ENCODE measurements at places on chromosomes 2 and 18.
A peak's percentile ranks its signal among the peaks of the same experiment; 100 is the strongest.

GRCh38 chr2:56613920-56614319 lies 430.1 kb downstream of the CCDC85A start:
- DNase-seq = no peak

DNA sequence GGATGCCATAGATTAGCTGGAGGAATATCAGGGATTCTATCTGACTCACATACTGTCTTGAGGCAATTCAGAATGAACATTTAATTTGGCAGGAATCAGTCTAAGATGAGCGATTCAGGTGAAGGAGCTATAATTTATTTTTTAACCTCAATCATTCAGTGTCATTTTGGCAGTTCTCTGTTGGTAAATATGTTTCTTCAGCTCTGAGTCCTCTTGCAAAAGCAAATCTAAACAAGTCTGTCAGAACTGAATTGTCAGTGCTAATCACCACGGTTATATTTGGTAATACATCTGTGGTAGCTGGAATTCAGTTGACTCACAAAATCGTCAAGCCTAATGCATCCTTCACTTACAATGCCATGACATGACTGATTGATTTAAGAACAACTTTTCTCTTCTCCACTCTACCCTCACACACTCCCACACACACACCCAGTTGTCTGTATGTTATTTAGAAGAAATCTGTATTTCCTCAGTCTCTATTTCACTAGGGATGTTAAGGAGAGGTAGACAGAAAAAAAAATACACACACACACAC lies 516.6 kb upstream of the NXPH2 start:
- no peak for DNase-seq

GRCh38 chr2:174931724-174932123 lies 73.5 kb downstream of the CHN1 start:
- no peak for DNase-seq

- no peak for DNase-seq
Measured at GRCh38 chr18:58516514-58517285, 112.2 kb downstream of the ALPK2 start.

DNA sequence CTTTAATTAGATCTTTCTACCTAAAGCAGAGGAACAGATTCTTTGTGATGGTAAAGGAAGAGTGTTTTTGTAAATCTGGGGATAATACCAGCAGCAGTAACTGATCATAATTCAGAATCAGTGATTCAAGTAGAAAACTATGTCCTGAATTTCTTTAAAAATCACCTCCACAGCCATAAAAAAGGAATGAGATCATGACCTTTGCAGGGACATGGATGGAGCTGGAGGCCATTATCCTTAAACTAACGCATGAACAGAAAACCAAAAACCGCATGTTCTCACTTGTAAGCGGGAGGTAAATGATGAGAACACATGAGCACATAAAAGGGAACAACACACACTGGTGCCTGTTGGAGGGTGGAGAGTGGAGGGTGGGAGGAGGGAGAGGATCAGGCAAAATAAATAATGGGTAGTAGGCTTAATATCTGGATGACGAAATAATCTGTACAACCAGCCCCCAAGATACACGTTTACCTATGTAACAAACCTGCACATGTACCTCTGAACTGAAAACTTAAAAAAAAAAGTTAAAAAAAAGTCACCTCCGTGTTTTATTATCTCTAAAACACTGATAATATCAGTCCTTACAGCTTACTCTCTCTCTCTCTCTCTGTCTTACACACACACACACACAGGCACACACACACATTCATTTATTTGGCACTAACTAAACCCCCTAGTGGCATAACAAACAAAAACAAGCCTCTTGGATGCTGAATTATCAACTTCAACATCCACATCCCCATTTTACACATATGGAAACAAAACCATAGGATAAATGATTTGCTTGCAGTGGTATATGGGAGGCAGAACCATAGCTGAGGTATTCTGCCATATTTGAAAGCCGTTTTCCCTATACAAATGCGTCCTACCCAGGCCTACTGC lies 1.4 kb downstream of the TM4SF20 start:
- DNase-seq = no peak

- no peak for DNase-seq
Measured at GRCh38 chr2:128310094-128310716, 8.5 kb downstream of the HS6ST1 start.

- no peak for DNase-seq
Measured at GRCh38 chr18:10213526-10213925, 240.9 kb upstream of the APCDD1 start.

GRCh38 chr18:46939337-46939963 lies 22.0 kb downstream of the KATNAL2 start:
- no peak for DNase-seq

GRCh38 chr2:162317058-162317742 lies 1.3 kb downstream of the IFIH1 start:
- DNase-seq = no peak

GRCh38 chr2:8636721-8637636 lies 44.9 kb upstream of the ID2 start:
- no peak for DNase-seq

DNA sequence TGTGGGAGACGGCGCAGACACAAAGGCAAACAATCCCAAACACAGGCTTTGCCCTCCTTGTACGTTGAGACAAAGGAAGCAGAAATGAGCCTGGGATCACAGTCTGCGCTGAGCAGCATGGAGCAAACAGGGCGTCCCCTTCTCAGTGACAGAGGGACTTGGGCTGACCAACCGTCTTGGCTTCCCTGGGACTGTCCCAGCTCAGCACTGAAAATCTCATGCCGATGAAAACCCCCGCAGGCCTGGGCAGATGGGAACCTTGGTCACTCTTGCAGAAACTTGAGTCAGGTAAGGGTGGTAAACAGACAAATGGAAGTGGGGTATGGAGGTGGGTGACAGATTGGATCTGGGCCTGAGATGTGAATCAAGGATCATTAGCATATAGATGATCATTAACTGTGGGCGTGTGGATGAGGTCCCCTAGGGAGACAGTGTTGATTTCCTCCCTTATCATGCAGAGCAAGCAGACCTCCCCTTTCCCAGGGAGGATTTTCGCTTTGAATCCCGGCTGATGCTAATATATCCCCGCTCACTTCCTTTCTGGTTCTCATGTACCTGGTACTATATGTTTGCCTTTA lies 19.1 kb upstream of the SH3BP4 start:
- no peak for DNase-seq

DNA sequence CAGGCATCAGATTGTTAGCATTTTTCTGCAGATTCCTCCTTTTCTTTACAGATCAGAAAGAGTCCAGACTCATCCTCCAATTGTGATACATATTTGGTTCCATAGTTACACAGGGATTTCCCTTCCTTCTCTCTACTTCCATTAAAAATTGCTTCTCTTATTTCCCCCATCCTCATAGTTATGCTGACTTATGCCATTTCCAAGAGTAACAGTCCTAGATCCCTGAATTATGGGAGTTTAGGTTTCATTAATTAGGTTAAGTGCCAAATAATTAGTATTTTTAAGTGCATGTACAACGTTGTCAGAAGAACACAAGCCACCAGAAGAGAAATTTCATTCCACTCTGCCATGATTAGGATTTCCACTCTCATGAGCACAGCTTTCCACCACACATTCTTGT lies 198.5 kb downstream of the BARD1 start:
- no peak for DNase-seq

GRCh38 chr2:58378152-58378551 lies 137.0 kb upstream of the FANCL start:
- DNase-seq = no peak

GRCh38 chr2:148957023-148957422 lies 81.5 kb upstream of the LYPD6B start:
- DNase-seq = no peak

GRCh38 chr18:75132931-75133525 lies 75.9 kb downstream of the PTGR3 start:
- no peak for DNase-seq

DNA sequence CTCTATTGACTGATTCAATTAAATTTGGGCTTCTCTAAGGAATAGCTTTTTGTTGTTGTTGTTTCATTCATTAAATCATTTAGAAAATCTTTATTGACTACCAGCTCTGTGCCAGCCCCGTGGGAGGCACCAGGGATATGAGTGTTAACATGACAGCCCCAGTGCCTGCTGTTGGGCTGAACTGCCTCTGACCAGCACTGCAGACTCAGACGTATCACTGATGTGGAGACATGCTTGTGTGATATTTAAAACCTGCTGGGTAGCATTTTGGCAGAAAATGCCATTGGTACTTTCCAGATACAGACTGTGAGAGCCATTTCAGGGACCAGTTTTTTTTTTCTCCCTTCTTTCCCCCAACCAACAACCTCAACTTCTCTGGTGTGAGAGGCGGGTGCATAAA lies 38.6 kb upstream of the KCNF1 start:
- no peak for DNase-seq

DNA sequence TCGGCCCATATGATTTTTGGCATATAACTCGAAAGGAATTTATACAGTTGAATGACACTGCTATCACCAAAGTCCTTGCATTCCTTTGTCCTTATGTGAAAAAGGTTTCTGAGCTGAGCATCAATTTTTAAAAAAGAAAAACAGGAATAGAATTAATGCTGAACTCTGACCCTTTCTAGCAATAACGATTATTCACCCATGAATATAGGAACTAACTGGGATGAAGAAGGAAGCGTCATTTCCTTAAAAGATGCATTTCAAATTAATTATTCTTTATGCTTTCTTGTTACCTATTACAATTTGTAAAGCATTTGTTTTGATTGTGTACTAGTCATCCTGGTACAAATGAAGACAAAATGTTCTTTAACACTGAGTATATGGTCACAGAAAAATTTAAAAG lies 19.3 kb downstream of the TMEM247 start:
- DNase-seq = no peak

GRCh38 chr2:143946436-143947391 lies 573.2 kb downstream of the ZEB2 start:
- no peak for DNase-seq

- no peak for DNase-seq
Measured at GRCh38 chr2:187093771-187094412, 244.9 kb upstream of the ZSWIM2 start.

GRCh38 chr2:122028371-122029100 lies 273.1 kb downstream of the TSN start:
- no peak for DNase-seq

DNA sequence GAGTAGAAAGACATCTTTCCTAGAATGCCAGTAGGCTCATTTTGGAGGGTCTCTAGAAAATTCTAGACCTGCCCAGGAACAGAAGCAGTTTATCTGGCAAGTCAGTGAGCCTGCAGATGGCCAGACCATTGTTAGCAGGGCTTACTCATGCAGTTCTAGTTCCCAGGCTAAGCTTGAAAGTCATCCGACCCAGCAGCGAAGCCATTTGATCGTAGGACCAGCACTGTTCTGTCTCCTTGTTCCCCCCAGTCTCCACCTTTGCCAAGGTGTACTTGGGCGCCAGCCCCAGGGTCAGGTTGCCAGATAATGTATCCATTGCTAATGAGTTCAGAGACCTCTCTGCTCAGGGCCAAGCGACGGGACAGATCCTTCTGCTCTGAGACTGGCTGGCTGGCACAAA lies 70.1 kb downstream of the EPAS1 start:
- peak; percentile 60 for DNase-seq

- DNase-seq = no peak
Measured at GRCh38 chr2:74292751-74293150, 50.5 kb downstream of the SLC4A5 start.

DNA sequence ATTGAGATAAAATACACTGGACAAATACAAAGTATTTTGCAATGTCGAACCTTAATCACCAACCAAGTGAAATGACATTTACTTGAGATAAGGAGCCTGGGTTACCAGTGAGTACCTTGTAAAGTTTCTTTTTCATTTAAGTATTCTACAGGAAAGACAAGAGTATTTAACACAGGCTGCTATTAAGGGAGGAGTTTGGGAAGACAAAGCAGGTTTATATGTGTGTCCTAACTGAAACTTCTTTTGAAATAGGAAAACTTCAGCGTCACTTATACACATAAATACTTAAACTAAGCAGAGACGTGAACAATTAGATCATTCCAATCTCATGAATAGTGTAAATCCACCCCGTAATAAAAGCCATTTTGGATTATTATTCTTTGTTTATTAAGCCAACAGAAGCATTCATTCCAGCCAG lies 126.7 kb upstream of the CYP26B1 start:
- no peak for DNase-seq

DNA sequence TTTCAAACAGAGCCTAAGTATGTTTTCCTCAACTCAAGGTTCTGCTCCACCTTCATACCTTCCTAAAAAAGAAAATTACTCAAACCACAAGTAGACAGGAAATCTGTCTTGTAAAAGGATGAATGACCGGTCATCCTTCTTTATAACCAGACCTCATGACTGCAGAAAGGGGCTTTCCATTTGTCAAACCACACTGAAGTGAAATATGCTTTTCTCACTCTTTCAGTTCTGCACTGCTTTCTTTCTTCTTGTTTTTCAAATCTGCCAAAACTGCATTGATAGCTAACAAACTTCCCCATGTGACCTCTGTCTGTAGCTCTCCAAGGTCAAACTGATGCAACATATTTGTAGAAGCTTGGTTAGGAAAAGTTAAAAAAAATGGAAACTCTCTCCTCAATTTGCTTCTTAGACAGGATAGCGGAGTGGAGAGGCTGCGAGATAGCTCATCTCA lies 308.9 kb upstream of the CCDC68 start:
- no peak for DNase-seq

GRCh38 chr2:84481702-84482101 lies 22.6 kb upstream of the SUCLG1 start:
- no peak for DNase-seq

- DNase-seq = no peak
Measured at GRCh38 chr2:226838722-226839121, 2.9 kb downstream of the RHBDD1 start.

GRCh38 chr2:42135381-42136312 lies 33.5 kb upstream of the EML4 start:
- DNase-seq = no peak

GRCh38 chr2:171410624-171411023 lies 23.2 kb downstream of the METTL8 start:
- DNase-seq = no peak

DNA sequence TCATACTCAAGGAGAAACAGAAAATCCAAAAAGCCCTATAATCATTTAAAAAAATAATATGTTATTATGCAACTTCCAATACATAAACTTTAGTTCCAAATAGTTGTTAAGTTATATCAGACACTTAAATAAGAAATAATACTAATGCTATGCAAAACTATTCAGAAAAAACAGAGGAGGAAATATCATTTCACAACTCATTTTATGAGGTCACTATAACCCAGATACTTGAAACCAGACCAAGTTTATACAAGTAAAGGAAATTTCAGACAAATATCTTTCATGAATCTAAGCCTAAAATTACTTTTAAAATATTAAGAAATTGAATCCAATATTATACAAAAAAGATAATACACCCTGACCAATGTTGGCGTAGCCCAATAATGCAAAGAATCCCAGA lies 260.8 kb downstream of the CD226 start:
- no peak for DNase-seq

DNA sequence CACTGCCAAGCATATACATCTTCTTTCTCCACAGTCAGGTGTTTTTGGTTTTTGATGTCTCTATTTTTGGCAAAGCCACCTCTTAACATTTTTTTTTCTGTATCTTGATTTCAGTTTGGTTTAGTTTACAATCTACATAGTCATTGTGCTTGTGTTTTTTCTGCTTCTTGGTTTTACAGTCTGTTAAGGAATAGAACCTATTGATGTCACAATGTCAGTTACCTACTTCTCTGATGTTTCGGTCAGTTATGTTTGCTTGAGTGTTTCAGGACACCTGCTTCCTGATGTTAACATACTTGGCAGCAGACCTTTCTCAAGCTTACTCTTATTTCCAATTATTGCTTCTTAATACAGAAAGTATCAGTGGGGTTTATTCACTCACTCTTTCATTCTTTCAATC lies 253.3 kb downstream of the SPAG16 start:
- no peak for DNase-seq
